ENCODE measurements at places on chromosomes 5 and 9.

GRCh38 chr9:128637656-128638055 lies 19.0 kb downstream of the DYNC2I2 start:
- DNase-seq = no peak

- no peak for DNase-seq
These were observed 51.7 kb upstream of the TUT7 start for GRCh38 chr9:86405926-86406325.

- no peak for DNase-seq
These were observed 239.2 kb downstream of the EFNA5 start for GRCh38 chr5:107431536-107431935.

GRCh38 chr9:129140397-129141065 lies 29.3 kb downstream of the PTPA start:
- DNase-seq = no peak

DNA sequence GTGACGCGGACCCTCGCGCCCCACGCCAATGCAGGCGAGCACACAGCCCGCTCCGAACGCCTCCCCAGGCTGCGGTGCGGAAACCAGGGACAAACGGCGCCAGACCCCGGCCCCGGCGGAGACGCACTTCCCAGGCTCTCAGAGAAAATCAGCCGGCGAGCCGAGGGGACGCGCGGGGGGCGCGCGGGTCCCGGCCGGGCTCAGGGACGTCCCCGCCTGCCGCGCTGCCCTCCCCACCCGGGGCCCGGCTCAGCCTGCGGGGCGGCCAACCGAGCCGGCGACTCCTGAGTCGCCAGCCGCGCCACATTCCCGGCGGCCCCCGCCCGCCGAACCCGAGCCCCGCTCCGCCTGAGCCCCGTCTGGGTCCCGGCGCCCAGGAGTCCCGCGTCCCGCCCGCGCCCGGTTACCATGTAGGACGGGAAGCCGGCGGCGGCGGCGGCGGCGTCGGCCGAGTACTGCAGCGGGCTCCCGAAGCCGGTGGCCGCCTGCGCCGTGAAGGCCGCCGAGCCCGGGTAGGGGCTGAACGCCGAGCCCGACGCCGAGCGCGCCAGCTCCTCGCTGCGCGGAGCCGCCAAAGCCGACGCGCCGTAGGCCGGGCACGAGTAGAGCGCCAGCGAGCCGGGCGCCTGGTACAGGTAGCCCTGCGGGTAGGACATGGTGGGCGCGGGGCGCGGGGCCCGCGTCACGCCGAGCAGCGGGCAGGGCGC lies 566 bp downstream of the IRX2 start:
- DNase-seq = no peak

GRCh38 chr9:4583001-4583400 lies 79.1 kb upstream of the PLPP6 start:
- no peak for DNase-seq
